ENCODE measurements at places on chromosomes 6 and 20.

GRCh38 chr6:126227833-126228702 is 111.8 kb upstream of the CENPW start:
- no peak for DNase-seq

GRCh38 chr6:71490876-71491275 is 202.3 kb downstream of the OGFRL1 start:
- no peak for DNase-seq

GRCh38 chr20:17419479-17420041 is 111.6 kb downstream of the BFSP1 start:
- DNase-seq = no peak

GRCh38 chr20:5074232-5074674 is 45.5 kb downstream of the PCNA start:
- DNase-seq = no peak

- DNase-seq = no peak
Measured at GRCh38 chr6:56708810-56709597, 66.3 kb upstream of the DST start.

DNA sequence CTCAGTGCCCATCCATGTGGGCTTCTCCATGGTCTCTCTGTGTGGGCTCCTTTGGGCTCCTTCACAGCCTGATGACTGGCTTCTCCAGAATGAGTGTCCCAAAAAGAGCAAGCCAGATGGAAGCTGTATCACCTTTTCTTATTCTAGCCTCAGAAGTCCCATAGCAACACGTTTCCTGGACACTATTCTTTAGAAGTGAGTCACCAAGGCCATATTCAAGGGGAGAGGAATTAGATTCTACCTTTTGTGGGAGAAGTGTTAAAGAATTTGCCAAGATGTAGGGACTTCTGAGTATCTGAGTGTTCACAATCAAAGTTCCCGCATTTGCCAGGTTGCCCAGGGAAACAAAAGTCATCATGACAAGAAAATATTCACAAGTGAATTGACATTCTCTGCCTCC is 20.7 kb upstream of the TBC1D22B start:
- DNase-seq = no peak

DNA sequence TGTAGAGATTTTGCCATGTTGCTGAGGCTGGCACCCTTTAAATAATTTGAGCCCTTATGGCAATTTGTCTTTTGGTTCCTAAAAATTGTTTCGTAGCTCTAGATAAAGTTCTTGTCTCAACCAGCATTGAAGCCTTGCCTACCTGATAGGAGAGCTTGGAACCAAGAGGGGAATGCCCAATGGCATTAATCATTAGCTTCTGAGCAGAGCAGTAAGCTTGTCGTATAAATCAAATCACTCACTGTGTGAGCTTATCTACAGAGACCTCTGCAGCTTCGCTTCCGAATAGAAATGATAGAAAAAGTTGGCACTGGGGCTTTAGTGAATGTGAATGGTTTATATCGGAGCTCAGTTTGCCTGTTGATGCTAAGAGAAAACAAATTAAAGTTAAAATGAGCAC is 10.7 kb downstream of the ANKRD6 start:
- no peak for DNase-seq

GRCh38 chr20:44952731-44953130 is 7.5 kb downstream of the TOMM34 start:
- DNase-seq = no peak

DNA sequence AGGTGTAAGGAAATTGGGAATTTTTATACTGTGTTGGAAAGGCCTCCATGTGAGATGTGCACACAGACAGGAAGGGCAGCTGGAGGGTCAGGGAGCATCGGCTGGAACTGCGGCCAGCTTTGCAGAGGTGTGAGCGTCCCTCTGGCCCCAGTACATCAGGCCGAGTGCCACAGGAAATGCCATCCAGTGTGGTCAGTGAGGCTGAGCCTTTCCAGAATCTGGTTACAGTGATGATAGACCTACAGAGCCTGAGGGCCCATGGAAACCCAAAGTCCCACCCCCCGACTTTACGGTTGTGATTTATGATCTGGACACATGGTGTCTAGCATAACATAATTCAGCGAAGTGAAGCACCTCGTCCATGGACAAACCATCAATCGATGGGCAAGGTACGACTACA is 137.3 kb upstream of the PDE10A start:
- no peak for DNase-seq

GRCh38 chr6:169008641-169009257 is 244.9 kb downstream of the THBS2 start:
- no peak for DNase-seq

DNA sequence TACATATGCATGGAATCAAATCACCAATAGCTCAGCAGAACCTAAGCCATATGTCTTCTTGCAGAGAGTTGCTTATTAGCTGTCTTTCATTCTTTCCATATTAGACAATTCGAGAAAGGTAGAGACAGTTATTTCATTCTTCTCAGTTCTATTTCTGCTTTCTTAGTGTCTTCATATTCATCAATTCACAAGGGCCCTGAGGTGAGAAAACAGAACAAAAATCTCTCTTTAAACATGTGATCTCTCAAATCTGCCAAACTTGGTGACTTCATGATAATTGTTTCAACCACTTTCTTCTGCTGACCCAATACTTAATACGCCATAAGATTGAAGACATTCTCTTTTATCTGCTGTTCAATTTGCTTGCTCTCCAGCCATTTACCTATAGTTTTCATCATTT is 229.7 kb upstream of the MARCKS start:
- no peak for DNase-seq

GRCh38 chr6:67541586-67541985 is 1093.5 kb upstream of the ADGRB3 start:
- no peak for DNase-seq

DNA sequence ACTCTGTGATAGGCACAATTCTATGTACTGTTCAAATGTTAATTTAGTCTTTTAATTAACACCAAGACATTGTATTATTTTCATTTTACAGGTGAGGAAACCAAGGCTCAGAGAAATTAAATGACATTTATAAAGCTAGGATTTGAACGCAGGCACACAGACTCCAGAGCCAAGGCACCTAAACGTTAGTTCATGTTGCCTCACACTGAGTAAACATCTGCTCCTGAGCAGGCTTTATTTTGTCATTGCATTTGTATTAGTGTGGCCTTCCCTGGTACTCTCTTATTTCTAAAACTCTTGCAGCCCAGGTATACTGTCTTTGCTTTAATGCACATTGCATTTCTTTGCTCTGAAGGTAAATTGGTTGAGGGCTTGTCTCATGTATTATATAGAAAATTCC is 263.1 kb upstream of the FLRT3 start:
- no peak for DNase-seq

GRCh38 chr6:90087106-90087833 is 193.0 kb downstream of the GJA10 start:
- no peak for DNase-seq

- no peak for DNase-seq
Measured at GRCh38 chr20:48636301-48636700, 191.5 kb downstream of the PREX1 start.

DNA sequence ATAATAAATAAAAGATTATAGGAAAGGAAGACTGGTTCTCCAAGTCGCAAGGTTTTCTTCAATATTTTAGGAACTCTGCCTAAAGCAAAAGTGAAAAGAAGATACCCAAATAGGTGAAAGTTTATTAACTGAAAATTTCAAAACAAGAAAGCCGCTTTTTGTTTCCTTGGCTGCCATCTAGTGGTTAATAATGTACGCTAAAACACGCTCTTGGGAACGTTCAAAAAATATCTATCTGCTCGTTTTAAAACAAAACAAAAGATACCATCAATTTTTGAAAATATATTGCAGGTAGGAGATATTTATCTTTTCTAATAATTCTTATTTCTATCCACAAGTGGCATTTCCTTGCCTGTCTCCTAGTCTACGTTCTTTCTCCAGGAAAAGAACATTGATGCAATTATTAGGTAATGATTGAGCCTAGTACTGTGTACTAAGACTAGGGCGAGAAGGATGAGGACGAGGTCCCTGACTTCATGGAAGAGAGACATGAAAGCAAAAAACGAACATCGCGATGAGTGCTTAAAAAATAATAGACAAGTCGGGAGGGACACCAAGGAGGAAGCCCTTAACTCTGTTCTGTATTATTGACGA is 97.2 kb downstream of the SPTLC3 start:
- DNase-seq = no peak

DNA sequence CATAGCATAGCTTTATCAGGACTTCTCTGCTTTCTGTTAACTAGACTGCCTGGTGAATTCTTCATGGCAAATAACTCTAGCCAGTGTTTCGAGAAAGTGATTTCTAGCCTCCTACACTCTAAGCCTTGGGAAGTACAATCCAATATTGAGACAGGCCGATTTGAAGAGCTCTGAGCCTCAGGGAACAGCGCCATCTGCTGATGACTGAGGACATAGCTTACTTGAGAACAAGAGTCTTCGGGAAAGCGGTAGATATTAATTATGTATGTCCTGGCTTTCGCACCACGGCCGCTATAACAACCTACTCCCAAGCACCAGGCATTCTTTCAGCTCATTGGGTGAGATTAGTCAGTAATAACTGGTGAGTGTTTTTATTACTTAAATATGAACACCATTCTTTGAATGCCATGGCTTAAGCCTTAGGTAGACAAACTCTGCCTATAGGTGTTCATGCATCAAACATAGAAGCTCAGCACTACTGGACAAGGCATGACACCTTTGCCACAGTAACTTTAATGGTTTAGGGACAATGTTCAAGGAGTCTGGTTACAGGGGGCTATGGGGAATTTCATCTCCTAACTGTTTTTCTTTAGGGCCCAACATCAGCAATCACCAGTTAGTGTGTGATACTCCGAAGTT is 518.6 kb downstream of the BMP2 start:
- DNase-seq = no peak

- no peak for DNase-seq
Measured at GRCh38 chr6:26205625-26206574, 118.7 kb downstream of the HFE start.

DNA sequence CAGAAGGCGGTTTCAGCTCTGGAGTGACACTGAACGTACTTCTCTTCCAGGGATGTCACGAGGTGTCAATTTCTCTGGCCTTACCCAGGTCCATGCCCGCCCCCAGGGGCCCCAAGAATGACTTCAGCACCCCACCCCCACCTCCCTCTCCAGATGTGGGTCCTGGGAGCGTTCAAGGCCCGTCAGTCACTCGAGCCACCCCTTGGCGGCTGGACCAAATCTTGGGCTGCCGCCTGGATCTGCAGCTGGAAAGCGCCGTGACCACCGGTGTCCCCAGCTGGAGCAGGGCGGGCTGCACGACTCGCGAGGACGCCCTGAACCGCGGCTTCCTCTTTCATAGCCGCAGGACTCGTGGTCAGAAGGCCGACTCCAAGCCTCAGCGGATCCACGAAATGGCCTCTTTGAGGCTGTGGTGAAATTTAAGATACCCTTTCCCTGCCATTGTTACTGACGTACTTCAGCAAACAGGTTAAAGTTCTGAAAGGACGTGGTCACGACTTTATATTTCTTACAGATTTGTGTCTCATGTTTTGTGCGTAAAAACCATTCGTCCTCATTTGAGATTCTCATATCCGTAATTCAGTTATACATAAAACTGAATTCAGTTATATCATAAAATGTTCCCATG is 29.3 kb downstream of the TRIM38 start:
- DNase-seq = peak; percentile 11

DNA sequence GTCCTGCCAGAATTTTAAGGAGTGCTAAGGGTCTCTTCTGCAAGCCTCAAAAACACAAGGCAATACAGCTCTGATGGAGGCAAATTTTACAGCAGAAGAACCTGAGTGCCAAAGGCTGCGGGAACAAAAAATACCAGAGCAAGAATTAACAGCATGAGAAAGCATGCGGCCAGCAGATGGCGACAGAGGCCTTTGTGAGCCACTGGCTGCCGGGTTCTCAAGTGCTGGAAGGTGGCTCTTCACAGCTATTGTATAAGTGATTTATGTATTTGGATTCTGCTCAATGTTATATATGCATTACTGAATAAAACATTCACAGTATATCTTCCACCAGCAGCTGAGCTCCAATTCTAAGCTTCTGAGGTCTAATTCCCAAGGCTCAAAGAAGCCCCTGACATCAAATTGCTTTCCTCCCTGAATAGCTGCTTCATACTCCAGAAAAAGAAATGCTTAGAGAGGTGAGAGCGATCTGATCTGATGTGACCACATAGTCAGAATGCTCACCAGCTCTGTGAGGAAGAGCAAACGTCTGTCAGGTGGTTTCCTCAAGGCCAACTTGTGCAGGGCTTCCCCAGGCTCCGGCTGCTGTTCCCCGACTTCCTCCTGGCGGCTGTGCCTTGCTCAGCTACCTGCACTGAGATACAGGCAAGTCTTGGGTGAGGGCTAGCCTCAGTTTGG is 58.6 kb downstream of the PPP1R3G start:
- peak; percentile 67 for DNase-seq

GRCh38 chr20:61253640-61254511 is 1.8 kb downstream of the CDH4 start:
- no peak for DNase-seq

- no peak for DNase-seq
Measured at GRCh38 chr6:4606821-4607704, 169.1 kb upstream of the CDYL start.

- DNase-seq = peak; percentile 8
Measured at GRCh38 chr20:38790200-38791053, 15.1 kb upstream of the PPP1R16B start.

DNA sequence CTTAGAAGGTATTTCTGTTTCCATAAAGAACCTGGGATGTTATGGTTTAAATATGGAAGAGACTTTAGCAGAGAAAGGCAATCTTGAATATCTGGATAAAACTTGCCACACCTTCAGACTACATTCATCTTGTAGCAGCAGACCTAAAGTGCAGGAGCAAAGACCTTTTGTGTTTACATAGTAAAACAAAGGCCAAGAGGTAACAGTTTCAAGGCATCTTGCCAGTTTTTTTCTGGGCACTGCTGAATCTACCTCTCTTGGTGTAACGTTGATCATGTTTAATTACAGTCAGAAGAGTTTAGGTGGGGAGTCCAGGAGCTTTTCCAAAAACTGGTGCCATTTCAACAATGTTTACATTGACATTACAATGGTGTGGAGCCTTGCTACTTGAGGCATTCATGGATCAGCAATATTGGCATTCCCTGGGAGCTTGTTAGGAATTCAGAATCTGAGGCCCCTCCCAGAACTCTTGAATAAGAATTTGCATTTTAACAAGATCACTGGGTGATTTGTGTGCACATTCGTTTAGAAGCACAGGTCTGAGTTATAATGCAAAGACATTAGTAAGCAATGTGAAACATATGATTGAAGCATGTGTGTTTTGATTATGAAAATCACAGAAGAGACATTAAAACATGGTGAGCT is 94.5 kb downstream of the F13A1 start:
- no peak for DNase-seq

DNA sequence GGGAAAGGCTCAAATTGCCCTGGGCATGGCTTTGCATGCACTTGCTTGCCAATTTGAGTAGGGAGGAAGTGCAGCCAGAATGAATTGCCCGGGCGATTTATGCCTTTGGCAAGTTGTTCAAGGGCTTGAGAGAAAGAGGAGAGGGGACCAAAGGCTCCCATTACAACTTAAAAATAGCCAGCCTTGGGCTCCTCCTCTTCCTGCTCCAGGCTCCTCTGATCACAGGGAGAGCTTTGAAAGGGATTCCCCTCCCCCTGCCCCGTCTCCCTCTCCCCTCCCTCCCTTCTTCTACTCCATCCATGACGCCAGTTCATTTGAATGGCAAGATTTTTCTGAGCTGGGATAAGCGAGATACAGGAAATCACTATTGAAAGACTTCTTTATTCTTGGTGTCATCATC is 304.9 kb upstream of the JAG1 start:
- no peak for DNase-seq

GRCh38 chr20:52577696-52578095 is 386.1 kb upstream of the ZFP64 start:
- DNase-seq = no peak

Measured in activated T-helper 9 cell treated with anti-CD3 and anti-CD28 coated beads, Interleukin-2, amount 50 U/mL, for 16 hours (primary cell).